ENCODE measurements at places on chromosomes 5 and 9.

DNA sequence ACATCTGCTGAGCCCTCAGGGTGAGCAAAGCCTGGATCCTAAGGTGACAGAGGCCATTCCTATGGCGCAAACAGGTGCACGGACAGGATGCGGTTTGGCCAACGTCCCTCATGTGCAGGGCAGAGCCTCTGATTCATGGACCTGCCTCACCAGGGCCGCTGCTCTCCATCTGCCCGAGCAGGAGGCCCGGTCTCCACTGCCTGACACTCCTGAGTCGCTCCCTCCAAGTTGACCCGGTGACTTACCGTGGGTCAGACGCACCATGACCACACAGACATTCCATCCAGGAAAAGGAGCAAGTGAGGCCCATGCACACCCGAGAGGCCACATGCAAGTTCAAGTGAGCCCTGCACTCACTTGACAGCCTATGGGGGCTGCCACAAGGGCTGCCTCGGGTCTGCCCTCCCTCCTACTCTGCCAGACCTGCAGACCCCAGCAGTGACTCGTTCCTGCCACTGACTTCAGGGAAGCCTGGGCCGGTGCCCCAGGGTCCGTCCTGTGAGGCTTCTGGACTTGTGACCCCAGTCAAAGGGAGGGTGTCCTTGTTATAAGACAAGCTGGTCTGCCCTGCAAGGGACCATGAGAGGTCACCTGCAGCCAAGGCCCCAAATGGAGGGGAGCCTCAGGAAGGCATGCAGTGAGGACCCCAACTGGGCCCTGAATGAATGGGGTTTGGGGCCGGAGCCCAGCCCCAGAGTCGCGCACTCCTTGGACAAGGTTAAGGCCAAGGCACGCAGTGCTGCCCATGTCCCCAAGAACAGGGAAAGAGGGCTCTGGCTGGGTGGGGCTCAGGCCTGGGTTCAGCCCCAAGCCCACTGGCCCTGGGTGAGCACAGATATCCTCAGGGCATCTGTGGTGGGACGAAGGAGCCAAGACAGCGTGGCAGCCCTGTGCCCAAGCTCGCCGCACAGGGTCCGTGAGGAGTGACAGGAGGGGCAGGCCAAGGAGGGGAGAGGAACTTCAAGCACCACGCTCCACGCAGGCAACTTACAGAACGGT is 10.1 kb downstream of the BRD3OS start:
- DNase-seq = no peak

- no peak for DNase-seq
These were observed 2.1 kb downstream of the TRAF2 start for GRCh38 chr9:136888454-136888853.

DNA sequence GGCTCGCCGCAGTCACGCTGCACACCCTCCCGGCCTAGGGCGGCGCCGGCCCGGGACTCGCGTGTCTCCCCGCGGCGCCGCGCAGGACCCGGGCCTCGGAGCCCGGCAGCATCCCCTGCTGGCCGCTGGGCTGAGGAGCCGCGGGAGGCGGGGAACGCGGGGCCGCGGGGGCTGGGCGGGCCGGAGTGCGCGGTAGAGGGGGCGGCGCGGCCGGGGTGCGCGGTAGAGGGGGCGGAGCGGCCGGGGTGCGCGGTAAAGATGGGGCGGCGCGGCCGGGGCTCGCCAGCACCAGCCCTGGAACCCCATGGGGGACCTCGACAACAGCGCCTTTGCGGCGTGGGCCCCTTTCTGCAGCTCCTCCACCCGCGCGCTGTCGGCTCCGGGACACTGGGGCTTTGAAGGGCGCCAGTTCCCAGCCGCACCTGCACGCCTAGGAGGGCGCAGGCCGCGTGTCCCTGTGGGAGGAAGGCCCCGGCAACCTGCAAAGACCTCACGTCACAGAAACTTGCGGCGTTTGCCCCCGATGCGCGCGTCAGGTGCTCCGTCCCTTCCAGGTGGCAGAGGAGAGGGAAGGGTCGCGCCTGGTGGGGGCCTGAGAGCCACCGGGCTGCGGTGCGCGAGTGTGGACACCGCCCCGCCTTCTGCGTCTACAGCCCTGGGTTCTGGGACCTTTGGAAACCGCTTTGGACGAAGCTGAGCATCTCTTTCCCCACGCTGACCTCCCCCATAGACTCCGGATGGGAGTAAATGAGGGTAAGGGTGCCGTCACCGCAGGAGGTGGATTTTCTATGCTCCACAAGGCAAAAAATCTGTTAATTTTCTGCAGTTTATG is 49.6 kb downstream of the NSUN2 start:
- peak; percentile 30 for DNase-seq

GRCh38 chr5:150092159-150092787 is 5.9 kb upstream of the CSF1R start:
- no peak for DNase-seq

GRCh38 chr9:135253305-135254004 is 166.0 kb downstream of the OLFM1 start:
- DNase-seq = no peak

- DNase-seq = no peak
These were observed 35.1 kb upstream of the ADRB2 start for GRCh38 chr5:148791334-148791667.

DNA sequence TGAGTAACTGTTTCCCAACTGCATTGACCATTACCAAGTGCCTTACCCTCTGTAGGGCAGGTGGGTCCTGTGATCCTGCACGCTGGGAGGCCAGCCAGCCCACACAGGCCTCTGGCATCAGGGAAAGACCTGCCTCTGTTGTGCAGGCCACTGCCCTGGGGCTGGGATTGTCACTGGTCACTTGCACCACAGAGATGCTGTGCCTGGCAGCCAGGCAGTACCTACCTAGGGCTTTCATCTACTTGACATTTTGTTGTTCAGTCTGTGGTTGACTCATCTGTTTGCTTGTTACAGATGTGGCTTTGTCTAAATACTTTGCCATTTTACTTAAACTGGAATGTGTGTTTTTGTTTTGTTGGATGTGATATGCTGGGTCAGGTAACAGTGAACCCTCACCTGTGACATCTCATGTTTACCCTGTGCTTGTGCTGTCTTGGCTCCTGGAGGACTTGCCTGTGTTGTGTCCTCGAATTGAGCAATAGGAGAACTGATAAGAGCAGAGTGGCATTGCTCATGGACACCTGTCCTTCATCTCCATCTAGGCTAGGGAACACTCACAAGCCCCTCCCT is 32.8 kb downstream of the SECISBP2 start:
- DNase-seq = no peak

DNA sequence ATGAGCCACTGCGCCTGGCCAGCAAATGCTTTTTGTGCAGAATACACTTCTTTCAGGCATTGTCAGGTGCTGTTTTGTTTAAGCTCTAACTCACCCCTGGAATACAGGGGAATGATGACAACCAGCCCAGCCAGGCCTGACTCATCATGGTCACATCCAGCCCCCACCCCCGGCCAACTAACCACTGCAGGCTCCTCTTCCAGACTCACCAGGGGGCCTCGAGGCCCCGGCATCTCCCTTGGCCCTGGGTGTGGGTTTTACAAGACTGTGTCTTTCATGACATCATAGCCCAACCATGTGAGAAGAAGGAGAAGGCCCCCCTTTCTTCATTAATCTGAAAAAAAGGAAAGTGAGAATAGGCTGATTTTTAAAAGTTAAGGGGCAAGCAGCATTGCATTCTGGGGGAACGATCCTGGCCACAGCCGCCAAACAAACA is 35.5 kb downstream of the OLFML2A start:
- no peak for DNase-seq

DNA sequence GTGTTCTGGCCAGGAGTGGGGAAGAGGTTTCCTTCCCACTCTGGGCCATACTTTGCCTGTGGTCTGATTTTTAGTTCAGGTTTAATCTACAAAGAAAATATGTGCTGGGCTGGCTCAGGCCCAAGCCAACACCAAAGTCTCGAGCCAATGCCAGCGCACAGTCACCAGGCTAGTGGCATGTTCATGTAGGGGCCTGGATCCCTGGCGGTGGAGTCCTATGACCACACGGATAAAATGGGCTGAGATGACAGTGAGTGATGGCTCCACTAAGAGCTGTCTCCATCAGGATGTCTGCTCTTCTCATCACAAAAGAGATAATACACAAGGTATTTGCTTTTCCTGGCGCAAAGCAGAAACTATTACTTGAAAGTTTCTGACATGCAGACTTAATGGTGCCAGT is 92.9 kb upstream of the PTPN3 start:
- DNase-seq = no peak

GRCh38 chr9:133727876-133728441 is 10.2 kb downstream of the SARDH start:
- no peak for DNase-seq

DNA sequence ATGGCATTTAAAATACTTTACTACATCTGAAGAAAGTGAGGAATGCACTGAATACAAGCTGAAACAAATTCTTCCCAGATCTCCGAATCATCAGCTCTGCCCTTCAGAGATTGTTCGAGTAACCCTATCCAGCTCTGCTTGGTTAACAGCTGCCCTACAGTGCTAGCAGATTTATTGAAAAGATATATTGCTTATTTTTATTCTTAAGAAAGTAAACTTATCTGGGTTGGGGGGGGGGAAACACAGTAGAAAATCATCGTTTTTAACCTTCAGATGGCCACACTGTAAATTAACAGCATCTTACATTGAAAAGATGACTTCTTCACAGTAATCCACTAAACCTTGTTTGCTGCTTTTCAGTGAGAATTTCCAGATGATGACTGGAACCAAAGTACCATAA is 210.8 kb downstream of the NFIB start:
- no peak for DNase-seq

GRCh38 chr5:117947121-117947520 is 1041.2 kb downstream of the DTWD2 start:
- DNase-seq = no peak

DNA sequence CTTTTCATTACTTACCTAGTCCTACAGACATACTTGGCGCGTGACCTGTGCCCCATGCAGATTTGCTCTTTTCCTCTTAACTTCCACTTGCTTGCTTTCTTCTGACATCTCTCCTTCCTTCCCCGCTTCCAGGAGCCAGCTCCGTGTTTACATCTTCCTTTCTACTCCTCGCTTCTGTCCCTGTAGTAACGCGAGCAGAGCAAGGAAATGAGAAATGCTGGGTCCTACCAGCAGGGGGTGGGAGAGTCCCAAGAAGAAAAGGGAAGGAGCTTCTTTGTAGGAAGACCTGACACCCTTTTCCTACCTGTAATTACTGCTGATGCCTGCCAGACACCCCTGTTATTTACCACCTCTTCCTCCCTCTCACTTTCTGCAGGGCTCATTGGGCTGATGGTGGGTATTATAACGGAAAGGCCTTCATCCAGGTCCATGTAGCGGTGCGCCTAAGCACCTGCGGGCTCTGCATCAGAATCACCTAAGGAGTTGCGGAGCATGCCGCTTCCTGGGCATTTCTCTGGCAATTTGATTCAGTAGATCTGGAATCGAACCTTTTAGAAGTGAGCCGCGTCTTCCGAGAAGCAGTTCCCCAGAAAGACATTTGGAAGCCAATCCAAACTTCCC is 1260.8 kb upstream of the WWC1 start:
- DNase-seq = no peak

- DNase-seq = no peak
These were observed 12.5 kb upstream of the SYNPO start for GRCh38 chr5:150627731-150628545.

GRCh38 chr5:18142831-18143230 is 508.6 kb downstream of the TAF11L14 start:
- no peak for DNase-seq

- no peak for DNase-seq
These were observed 101.2 kb downstream of the RAPGEF6 start for GRCh38 chr5:131533836-131534235.

GRCh38 chr9:20478786-20479185 is 143.5 kb downstream of the MLLT3 start:
- no peak for DNase-seq

DNA sequence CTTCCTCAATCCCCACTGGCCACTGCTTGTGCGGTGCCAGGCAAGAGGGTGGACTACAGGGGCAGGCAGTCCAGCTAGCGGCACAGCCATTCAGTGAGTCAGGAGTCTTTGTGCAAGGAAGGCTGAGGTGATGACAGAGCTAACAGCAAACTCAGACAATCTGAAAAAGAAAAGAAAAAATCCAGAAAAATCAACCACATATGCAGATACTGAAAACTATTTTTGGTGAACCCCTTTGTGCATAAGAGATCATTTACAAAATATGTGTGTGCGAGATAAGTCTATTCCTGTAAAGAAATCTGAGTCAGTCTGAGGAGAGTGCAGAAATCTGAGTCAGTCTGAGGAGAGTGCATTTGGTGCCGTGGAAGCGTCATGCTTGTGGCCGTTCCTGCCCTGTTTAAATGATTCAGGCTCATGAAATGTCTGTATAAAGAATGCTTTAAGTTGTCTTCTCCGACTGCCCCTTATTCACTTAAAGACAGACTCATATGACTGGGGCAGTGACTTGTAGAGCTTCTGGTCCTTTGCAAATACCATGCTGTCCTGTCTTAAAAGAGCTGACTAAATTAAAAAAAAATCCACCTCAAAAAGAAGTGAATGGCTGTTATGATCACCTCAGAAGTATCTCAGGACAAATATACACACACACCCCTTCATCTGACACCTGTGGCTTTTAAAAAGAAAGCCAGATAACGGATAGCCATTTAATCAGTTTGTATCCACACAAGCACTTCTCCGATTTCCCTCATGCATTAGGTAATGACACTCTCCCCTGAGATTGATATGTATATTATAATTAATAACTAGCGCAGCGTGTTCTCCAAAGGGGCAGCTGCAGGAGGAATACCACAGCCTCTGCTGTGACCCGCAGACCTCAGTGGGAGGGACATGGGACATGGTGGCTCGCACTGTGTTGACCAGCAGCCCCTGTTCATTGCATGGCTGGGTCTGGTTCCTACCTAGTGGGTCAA is 47.3 kb downstream of the TRIO start:
- DNase-seq = no peak

GRCh38 chr9:16458696-16459420 is 411.6 kb downstream of the BNC2 start:
- DNase-seq = no peak

- DNase-seq = no peak
These were observed 21.1 kb upstream of the SPTLC1 start for GRCh38 chr9:92136184-92136858.

DNA sequence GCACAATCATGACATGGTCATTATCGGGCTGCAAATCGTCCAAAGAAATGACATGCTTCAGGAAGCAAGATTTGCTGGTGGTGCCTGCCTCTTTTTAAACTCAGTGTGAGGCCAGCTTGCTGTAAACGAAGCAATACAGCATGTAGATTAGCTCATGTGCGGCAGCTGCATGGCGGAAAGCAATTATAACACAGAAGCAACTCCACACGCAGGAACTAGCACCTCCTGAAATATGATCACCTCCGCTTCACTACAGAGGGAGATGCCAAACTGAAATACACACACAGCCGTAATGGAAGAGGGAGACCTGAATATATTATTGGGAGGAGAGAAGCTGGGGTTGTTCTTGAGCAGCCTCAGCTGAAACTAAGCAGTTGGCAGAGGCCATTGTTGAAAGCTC is 312.5 kb downstream of the PSAT1 start:
- DNase-seq = no peak
